ENCODE measurements at places on chromosomes 5 and 9.

DNA sequence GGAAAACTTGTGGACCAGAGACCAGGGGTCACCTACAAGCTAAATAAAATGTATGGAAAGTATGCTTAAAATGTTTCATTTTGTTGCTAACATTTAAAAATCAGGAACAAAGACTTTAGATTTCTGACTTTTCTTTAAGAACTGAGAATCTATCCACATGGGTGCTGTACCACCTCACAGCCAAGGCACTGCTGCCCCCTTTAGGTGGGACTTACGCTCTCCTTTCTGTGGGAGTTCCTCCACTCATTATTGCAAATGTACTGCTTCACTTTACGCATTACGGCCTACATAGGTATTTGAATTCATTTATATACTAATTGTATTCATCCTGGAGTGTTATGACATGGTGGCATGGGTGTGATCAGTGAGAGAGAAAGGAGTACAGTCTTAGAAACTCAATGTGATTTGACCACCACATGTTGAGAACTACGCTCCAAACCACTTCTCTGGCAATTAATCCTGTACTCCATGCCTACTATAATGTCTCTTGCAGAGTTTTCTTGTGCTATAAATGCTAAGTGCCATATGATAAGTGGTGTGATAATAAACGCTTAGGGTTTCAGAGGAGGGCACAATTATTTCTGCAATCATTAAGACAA is 24.7 kb upstream of the CETN3 start:
- no peak for ATAC-seq

DNA sequence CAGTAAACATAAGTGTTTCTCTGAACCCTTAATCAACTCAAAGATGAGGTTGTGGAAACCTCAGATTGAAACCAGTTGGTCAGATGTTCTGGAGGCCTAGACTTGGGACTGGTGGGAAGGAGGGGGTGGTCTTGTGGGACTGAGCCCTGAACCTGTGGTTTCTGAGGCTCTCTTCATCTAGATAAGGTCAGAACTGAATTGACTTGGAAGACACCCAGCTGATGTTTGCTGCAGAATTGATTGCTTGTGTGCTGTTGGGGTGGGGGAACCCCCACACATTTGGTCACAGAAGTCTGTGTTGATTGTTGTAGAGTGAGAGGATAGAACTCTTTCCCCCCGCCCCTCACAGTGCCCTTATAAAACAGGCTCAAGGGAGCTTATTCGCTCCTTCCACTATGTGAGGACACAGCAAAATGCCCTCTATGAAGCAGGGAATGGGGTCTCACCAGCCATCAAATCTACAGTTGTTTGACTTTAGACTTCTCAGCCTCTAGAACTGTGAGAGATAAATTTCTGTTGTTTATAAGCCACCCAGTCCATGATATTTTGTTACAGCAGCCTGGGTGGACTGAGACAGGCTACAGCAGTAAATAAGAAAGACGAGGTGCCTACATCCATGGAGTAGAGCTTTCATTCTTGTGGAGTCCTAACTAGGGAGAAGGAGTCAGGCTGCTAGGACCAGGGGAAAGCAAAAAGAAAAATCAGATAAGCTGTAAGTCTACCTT is 25.7 kb upstream of the UGCG start:
- no peak for ATAC-seq

DNA sequence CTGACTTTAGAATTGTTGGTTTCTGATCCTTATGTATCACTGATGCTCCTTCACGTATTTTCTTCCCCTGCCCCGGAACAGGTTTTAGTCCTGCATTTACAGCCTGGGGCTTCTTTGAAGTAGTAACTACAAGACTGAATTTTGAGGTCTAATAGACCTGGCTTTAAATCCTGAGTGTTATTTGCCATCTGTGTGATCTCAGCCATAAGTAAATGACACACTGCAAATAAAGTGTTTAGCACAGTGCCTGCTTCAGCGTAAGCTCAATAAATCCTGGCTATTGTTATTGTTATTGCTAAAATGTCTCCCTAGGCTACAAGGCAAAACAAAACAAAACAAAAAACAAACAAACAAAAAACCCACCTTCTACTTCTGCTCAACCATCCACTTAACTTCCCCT is 15.6 kb upstream of the LHX6 start:
- ATAC-seq = no peak

GRCh38 chr9:7841831-7842230 is 42.3 kb upstream of the DMAC1 start:
- ATAC-seq = no peak

GRCh38 chr5:3597167-3598007 is 1.8 kb downstream of the IRX1 start:
- no peak for ATAC-seq

DNA sequence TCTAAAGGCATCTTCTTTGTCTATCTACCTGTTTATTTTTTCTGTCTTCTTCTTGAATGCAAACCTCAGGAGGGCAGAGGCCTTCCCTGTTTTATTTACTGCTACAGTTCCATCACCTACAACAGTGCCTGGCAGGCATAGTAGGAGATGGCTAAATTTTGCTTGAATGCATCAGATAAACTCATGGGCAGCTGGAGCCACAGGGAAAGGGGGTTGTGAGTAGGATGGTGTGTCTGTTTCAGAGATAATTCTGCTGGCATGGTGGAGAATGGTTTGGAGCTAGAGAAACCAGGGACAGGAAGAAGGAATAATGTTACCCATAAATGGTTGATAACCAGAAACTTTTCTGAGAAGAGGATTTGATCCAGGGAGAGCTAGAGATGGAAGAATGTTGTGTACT is 189.8 kb upstream of the BRINP1 start:
- ATAC-seq = no peak

- peak; percentile 68 for ATAC-seq
Measured at GRCh38 chr9:89021154-89021803, 30.0 kb downstream of the S1PR3 start.

- ATAC-seq = peak; percentile 18
Measured at GRCh38 chr9:97386265-97386633, 25.6 kb upstream of the TDRD7 start.

- no peak for ATAC-seq
Measured at GRCh38 chr9:647522-647921, 194.0 kb upstream of the DMRT1 start.

GRCh38 chr9:114592356-114592755 is 4.8 kb downstream of the ATP6V1G1 start:
- no peak for ATAC-seq

DNA sequence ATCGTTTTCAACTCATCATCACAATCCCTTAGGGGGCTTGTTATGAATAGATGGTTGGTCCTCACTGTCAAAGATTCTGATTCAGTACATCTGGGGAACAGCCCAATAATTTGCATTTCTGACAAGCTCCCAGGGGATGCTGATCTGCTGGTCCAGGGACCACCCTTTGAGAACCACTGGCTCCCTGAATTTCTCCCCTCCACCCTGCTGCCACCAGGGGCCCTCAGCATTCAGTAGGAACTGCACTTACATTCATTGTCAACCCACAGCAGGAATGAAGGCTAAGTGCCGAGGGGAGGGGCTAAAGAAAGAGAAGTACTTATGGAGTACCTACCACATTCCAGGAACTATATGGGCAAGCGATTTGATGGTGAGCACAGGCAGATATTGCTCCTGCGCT is 85.9 kb downstream of the BOD1 start:
- ATAC-seq = no peak

DNA sequence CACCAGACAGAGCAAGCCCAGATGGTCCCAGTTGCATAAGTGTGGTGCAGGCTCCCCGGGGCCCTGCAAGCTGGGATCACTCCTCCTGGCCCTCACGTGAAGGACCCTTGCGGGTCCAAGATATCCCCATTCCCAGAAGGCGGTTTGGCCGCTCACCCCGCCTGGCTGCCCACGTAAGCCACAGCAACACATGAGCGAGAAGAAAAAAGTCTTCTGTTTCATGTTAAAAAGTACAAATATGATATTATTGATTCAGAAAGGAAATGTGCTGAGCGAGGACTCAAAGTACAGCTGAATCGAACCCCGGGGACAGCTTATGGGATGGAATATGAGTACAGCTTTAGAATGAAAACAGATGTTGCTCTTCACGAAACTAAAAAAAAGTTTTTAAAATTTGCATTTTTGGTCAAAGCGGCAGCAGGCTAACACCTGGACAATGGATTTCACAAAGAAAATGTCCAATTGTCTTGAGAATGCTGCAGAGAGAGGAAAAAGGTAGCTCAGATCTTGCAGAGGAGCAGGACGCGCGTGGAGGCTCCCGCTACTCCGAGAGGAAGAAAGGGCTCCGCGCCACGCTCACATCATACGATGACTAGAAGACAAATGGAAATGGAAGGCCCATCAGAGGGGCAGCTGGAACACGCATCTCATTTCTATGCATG is 427.6 kb downstream of the IRX1 start:
- ATAC-seq = no peak

GRCh38 chr5:168947212-168947868 is 353.6 kb downstream of the SLIT3 start:
- no peak for ATAC-seq

DNA sequence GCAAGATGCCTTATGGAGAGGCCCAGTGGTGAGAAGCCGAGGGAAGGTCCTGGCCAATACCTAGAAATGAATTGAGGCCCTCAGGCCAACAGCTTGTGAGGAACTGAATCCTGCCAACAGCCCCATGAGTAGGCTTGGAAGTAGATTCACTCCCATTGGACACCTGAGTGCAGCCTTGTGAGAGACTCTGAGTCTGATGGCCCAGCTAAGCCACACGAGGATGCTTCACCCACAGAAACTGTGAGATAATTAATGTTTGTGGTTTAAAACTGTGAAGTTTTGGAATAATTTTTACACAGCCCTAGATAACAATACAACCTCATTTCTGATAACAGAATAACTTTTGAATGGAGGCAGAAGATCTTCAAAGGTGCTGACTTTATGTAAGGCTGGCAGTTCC is 65.9 kb upstream of the DAP start:
- no peak for ATAC-seq

- no peak for ATAC-seq
Measured at GRCh38 chr9:89730715-89731114, 125.9 kb downstream of the GADD45G start.

DNA sequence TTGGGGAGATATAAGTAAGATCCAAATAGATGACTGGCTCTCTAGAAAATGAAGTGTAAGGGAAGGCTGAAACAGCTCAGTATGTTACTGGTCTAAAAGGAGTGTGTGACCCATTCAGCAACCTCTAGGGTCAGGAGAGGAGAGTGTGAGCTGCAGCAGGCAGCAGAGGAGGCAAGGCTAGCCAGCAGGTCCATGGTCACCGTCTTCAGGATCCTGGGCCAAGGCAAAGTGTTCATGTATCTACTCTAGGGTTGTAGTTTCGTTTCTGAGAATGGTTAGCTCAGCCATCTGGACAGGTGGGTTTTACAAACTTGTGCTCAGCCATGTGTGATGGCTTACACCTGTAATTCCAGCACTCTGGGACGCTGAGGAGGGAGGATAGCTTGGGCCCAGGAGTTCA is 13.7 kb downstream of the MYO10 start:
- no peak for ATAC-seq

DNA sequence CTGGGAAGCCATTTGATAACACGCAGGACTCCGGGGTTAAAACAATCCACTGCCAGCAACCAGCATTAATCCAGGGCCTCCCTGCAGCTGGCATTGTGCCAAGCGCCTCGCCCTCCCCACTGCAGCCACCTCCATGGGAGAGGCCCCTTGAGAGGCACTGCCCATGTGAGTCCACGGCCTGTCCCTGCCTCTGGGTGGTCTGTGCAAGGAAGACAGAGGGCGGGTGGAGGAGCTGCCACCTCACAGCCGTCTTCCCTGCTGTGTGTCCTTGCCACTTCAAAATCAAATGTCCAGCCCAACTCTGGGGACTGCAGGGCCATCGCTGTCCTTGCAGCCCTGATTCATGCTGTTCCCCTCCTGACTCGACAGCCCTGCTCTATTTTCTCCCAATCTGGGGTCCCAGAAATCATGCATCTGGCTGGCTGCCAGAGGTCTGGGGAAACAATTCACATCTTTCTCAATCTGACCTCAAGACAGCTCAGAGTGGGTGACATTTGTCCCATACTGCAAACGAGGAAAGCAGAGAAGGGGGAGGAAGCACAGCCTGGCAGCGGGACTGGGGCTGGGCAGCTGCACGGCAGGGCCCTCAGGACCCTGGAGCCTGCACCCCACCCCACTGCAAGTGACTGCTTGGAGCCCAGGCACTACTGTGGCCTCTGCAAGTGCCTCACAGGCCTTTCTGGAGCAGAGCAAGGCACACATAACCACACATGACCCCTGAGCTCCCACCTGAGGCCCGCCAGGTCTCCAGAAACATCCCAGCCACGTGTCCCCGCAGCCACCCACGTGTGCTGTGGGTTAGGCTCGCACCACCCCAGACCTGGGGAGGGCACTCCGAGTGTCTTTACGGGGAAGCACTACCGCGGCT is 15.7 kb downstream of the BRD3OS start:
- peak; percentile 34 for ATAC-seq

DNA sequence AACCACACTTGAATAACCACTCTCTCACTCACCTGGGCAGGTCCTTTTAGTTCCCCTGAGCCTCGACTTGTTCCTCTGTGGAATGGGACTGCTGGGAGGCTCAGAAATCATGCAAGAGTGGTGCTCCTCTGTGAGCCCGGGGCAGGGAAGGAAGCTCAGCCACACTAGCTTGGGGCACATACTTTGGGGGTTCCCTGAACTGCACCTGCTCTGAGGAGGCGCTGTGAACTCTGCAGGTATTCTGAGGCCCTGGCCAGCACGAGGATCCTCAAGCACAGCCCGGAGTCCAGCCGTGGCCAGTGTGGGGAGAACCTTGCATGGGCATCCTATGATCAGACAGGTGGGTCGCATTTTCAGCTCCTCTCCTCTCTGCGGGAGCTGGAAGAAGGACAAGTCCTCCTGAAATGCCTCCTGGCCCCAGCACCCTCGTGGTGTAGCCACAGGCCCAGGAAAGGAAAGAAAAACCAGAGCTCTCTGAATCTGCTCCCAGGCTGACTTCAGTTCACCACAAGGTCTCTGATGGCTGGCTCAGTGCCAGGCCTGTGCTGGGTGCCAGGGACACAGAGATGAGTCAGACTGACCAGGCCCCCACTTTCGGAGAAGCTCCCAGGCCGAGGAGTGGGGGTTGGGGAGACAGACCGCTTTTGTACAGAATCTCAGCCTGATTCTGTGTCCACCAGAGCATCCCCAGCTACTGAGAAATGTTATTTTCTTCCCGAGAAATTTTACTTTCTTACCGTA is 11.9 kb downstream of the GLIPR2 start:
- peak; percentile 91 for ATAC-seq

GRCh38 chr5:141182248-141182647 is at the start of gene PCDHB16:
PCDHB16 (plus strand) TSS chr5:141182387; CDS start chr5:141182560, 173 bp downstream.
- ATAC-seq = peak; percentile 72

DNA sequence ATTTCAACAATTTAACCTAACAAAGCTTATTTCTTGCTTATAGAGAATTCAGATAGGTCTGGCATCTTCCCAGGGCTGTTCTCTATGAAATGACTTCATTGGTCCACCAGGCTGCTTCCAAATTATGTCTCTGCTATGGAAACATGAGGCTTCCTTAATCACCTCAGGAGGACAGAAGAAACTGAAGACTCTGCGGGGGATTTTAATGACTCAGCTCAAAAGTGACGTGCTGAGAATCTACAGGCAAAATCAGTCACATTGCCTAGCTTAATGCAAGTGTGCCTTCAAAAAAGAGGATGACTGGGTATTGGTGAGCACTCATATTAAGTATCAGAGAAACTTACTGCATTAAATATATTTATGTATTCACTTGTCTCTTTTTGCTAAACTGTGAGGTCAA is 315.5 kb upstream of the RGMB start:
- no peak for ATAC-seq
